ENCODE measurements at places on chromosomes 2 and 18. TPM values are rescaled to one million over a fixed set of nuclear protein-coding genes. Genes with fewer than 3 reads are reported as not detected.

GRCh38 chr18:79943608-79944125 lies 7.8 kb downstream of the SLC66A2 start:
- no peak for DNase-seq

DNA sequence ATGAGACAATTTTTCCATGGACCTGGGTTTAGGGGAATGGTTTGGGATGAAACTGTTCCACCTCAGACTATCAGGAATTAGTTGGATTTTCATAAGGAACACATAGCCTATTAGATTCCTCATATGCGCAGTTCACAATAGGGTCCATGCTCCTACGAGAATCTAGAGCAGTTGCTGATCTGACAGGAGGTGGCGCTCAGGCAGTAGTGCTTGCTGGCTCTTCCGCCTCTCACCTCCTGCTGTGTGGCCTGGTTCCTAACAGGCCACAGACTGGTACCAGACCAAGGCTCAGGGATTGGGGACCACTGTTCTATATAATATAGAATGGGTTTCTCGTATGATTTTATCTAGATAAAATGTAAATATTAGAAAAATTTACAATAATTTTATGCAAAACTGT lies 338.7 kb downstream of the CPS1 start:
- no peak for DNase-seq

GRCh38 chr2:173874894-173875237 lies 90.3 kb downstream of the SP3 start:
- no peak for DNase-seq

The CYS1 gene
- 0.24 TPM for total RNA-seq

The CFAP65 gene
- not detected for total RNA-seq

The MDH1B gene
- 0.12 TPM for total RNA-seq

All from activated CD4-positive, alpha-beta T cell treated with anti-CD3 and anti-CD28 coated beads, Interleukin-2, amount 10 ng/mL, durations not matched to agents 24 days and 14 days (primary cell).